ENCODE measurements at places on chromosomes 11 and 22.

DNA sequence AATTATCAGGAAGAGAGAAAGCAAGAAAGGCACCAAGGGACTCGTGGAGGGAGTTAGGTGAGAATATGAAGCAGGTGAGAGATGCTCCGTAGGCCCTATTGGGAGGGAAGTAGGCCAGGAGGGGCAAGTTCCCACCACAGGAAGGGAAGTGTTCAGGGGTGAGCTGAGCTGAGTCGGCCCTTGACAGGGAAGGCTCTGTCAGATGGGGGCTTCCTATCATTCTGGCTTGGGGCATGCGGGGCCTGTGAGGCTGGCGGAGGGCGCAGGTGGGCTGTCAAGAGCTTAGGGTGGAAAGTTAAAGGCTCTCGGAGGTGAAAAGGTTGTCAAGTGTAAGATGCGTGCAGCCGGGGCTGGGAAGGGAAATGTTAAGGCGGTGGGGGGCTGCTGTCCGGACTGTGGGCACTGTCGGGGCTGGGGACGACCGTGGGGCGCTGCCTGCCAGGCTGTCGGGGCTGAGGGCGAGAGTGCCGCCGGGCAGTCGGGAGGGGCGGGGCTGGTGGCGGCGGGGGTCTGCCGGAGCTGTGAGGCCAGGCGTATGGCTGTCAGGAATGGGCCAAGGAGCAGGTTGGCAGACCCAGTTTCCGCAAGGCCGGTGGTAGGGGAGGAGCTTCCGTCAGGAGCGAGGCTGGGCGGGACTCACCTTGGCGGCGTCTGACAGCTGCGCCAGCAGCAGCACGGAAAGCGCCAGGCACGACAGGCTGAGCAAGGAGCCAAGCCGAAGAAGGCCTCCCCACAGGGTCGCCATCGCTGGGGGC, 496 bp downstream of the TMEM9B start:
- DNase-seq = peak; percentile 67

GRCh38 chr11:116207019-116207418, 565.8 kb downstream of the BUD13 start:
- no peak for DNase-seq

DNA sequence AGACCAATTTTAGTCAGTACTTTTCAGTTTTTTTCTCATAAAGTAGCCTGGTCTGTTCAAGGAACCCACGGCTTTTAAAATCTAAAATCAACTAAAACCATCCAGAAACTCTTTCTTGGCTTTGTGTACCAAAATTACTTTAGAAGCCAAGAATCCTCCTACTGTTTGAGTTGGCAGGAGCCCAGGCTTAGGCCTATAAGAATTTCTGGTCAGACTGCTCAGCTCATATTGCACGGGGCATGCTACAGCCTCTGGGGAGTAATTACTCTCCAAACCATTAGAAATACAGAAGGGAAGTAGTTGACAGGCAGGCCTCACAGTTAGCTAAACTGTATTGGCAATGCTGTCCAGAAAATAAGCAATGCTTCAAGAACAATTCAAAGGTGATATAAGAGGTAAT, 1862.9 kb upstream of the RAG2 start:
- no peak for DNase-seq

GRCh38 chr11:75503531-75504099, 22.1 kb downstream of the GDPD5 start:
- no peak for DNase-seq

- no peak for DNase-seq
Measured at GRCh38 chr11:57269571-57270021, 32.5 kb upstream of the APLNR start.

- no peak for DNase-seq
Measured at GRCh38 chr11:75593286-75593915, 31.3 kb downstream of the SERPINH1 start.

DNA sequence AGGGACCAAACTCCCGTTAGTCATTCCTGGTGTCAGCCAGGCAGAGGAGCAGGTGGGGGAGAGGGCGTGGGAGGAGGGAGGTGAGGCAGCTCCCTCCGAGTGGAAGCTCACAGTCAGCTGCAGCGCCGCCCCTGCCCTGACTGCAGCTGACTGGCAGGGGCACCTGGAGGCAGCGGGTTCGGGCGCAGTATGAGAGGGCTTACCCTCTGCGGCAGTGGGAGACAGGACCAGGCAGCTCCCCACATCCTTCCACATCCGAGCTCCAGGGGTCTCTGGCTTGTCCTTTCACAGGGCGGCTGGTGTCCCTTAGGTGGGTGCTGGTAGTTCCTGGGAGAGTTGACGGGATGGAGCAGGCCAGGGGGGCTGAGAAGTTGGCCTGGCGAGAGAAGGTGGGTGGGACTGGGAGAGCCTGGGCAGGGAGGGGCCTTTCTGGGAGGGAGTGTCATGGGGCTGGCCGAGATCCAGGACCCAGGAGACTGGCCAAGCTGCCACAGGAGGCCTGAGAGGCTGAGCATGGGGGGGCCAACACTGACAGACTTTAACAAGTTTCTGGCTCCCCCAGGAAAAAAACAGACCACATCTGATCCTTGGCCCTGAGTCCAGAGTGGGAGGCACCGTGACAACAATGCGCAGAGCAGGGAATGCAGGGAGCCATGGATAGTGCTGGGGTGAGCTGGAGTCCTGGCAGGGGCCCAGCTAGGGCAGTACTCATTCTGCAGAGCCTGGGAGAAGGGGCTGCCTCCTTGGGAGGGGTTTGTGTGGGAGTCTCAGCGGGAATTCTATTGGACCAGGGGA, 4.9 kb downstream of the ADORA2A start:
- DNase-seq = no peak

- no peak for DNase-seq
Measured at GRCh38 chr11:70734911-70735310, 336.6 kb downstream of the CTTN start.

GRCh38 chr11:46296528-46297448, 19.3 kb downstream of the CREB3L1 start:
- no peak for DNase-seq

- no peak for DNase-seq
Measured at GRCh38 chr11:125807909-125808308, 20.0 kb downstream of the PATE3 start.

DNA sequence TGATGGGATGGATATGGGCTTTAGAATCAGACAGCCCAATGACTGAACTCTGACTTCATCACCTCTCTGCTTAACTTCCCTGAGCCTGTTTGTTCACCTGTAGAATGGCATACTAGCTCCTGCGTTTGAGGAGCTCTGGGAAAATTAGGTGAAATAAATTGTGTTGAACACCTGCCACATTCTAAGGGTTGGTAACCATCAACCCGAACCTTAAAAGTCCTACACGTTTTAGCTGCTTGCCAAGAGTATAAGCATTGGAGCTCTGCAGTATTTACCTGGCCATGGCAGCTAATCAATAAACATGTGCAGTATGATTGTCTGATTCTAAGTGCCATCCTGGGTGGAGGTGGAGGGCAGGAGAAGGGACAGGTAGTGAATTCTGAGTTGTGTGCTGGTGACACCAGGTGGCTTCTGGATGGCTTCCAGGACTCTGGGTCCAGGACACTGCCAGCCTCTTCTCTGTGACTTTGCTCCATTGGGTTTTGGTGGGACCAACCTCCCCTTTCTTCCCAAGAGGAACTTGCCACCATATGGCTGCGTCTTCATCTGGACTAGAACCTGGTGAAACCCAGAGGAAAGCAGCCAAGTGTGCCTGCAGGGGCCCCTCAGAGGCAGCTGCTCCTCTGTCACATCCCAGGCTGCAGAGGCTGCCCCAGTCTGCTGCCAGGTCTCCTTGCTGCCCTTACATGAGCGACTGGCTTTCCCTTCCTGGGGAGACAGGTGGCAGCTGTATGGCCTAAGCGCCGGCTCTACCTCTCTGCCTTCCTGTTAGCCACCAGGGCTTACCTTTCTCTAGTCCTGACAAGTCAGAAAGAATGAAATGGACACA, 85.6 kb downstream of the CACNG2 start:
- DNase-seq = no peak

- DNase-seq = no peak
Measured at GRCh38 chr11:70763606-70764005, 365.3 kb downstream of the CTTN start.

DNA sequence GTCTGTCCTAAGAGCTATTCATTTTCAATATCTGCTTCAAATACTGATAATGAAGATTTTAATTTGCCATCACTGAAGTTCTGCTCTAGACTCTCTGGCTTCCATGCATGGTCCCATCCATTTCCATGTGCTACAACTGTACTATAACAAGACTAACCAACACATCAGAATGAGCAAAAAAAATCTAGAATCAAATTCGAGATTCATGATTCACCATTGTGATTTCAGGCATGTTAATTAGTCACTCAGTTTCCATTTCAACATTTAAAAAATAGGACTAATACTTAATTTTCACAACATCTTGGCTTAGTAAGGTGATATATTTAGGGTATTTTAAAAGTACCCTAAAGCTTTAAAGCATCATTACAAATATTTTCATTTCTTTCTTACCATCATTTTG, 22.8 kb downstream of the PICALM start:
- no peak for DNase-seq

- no peak for DNase-seq
Measured at GRCh38 chr11:11444027-11444803, 91.2 kb upstream of the CSNK2A3 start.

DNA sequence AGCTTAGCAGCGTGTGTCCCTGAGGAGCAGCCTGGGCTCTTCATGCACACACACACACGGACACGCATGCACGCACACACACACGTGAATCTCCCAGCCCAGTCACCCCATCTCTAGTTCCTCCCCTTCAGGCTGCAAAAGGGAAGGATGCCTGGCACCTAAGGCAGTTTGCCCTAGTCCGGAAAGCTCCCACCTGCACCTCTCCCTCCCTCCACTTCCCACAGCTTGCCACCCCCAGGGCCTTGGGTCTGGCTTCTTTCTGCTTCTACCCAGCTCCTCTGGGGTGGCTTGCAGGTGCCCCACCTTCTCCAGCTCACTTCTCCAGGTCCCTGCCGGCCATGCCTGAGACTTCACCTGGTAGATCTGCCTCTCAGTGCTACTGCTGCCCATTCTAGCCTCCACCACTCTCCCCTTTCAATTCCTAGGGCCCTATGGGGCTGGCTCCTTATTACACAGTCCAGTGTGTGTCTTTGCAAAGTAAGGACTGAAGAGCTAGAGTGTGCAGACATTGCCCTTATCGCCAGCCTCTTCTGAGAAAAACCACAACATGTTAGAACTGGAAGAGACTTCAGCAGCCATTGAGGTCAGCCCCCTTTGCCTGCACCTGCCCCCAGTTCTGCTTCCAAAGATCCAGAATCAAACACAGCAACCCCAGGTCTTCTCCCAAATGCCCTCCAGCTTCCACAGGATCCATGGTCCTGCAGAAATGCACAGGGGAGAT, 33.5 kb upstream of the CHST1 start:
- no peak for DNase-seq

GRCh38 chr11:15341587-15341986, 226.9 kb downstream of the INSC start:
- no peak for DNase-seq

DNA sequence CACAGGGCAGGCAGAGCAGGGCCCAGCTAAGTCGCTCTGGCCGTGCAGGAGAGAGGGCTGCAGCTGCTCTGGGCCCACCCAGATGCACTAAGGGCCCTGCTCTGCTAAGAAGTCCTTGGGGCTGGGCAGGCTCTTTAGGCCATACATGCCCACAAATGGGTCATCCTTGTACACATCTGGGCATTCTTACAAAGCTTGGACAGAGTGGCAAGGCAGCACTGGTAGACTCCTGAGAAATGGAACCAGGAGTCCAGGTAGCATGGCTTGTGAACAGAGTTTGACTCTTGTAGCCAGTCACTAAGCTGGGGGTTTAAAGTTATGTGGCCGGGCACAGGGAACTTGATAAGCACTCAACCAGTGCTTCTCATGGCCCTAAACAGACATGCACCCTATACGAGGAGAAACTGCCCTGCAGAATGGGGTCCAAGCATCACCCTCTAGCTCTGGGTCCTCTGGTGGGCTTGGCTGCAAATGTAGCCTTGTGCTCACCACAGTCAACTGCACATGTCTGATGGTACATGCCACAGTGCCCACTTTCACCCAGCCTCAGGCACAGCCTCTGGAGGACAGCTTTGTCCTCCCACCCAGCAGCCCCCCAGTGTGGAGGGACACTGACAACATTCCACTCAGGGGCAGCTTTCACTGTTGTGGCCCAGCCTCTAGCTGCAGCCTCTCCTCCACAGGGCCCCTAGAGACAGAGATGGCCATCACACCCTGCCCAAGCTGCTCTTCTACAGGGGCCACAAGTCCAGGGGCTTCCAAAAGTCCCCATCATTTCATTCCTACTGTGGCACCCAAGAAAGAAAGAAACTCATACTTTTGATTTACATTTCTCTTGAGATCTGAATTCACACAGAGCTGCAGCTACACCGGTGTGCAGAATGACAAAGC, 75.2 kb downstream of the DGCR2 start:
- DNase-seq = no peak

DNA sequence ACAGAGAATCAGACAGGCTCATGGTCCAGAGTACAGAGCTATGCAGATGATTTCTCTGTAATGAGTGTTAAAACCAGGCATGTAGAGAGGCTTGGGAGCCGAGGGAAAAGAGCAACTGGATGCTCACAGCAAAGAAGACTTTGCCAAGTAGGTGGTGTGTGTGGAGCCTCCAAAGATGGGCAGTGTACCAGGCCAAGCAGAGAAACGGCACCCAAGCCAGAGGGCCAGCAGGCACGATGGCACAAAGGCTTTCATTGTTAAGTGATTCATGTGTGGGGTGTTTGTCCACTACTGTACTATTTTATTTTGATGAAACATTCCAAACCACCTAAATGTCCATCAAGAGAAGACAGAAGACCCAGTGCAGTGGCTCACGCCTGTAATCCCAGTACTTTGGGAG, 11.1 kb downstream of the RANGAP1 start:
- DNase-seq = no peak

DNA sequence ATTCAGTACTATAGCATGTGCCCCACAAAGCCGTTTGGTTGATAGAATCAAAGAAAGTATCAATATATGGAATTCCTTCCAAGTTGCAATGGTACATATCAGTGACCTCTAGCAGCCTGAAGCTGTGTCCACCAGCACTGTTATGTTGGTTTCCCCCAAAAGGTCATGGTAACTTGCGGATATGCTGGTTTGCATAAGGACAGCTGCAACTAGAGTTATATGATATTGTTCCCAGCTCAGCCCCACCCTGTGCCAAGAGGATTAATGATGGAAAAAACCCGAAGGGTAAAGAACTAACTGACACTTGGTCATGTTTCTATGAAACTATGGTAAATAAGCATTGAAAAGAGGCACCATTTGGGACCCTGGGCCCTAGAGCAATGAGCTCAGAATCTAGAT, 93.5 kb downstream of the PDHX start:
- DNase-seq = no peak

DNA sequence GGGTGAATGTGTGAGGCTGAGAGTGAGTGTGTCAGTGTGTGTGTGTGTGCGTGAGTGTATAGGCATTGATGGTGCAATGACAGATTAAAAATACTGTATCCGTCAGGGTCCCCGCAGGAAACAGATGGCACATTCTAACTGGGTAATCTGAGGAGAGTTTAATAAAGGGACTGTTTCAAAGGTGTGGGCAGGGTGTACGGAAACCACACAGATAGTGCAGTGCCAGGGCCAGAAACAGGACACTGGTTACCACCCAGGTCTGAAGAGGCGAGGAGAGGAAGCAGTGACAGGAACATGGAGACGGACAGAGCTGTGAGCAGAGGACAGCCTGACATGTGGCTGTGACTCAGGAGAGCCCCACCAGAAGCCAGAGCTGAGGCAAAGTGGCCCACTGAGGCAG, 16.5 kb downstream of the P2RX3 start:
- no peak for DNase-seq

All from stimulated activated CD4-positive, alpha-beta T cell treated with anti-CD3 and anti-CD28 coated beads, Interleukin-15, amount 100 ng/mL, for 48 hours (primary cell).